Activated T-cell treated with anti-CD3 and anti-CD28 coated beads for 4 hours (primary cell): ENCODE measurements at places on chromosomes 11 and 22.

GRCh38 chr22:26898946-26899605 lies 241.7 kb downstream of the MIAT start:
- DNase-seq, result no peak

DNA sequence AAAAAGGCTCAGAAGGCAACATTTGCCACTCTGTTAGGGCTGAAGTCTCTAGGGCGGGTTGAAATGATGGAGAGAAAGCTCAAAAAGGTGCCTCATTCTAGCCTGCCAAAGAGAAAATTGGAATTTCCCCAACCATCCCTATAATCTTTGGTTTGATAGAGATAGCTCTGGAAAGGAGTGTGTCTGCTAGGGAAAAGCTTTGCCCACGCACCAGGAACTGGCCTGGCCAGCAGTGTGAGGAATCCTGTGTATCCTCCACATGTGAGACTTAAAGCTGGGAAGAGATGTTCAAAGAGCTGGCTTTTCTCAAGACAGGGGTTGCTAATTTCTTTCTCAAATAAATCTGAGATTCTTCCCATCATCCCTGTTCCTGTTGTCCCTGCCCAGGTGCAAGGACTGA lies 193.7 kb downstream of the OPCML start:
- no peak for DNase-seq

- no peak for DNase-seq
Measured at GRCh38 chr11:101442171-101442570, 141.6 kb downstream of the TRPC6 start.

GRCh38 chr11:12185106-12185690 lies 74.8 kb downstream of the MICAL2 start:
- DNase-seq, result no peak

- no peak for DNase-seq
Measured at GRCh38 chr11:121547574-121547973, 94.8 kb upstream of the SORL1-AS1 start.

GRCh38 chr22:39524753-39525657 lies 4.6 kb downstream of the ATF4 start:
- DNase-seq, result no peak
